ENCODE measurements at places on chromosomes 3 and 15.

- no peak for DNase-seq
Measured at GRCh38 chr3:168100777-168101492, 5.2 kb upstream of the GOLIM4 start.

DNA sequence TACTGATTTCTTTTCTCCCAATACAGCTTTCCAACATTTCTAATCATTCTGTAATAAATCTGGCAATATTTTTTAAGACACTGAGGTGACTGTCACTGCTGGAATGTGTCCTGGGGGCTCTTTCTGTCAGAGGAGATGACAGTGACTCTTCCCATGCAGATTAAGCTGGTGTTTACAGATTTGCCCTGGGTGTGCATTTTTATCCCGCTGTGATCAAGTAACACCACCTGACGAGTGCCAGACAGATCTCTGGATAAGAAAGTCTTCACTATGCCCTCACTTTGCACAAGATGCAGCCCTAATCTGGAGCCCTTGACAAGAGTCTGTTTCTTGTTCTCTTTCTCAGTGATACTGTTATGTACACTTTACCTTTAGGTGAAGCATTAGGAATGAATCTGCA lies 477.7 kb downstream of the ZIC1 start:
- no peak for DNase-seq

GRCh38 chr3:58333206-58334012 lies 717 bp downstream of the PXK start:
- DNase-seq, result peak; percentile 32

GRCh38 chr15:38072348-38073177 lies 138.1 kb downstream of the TMCO5A start:
- DNase-seq, result peak; percentile 82

DNA sequence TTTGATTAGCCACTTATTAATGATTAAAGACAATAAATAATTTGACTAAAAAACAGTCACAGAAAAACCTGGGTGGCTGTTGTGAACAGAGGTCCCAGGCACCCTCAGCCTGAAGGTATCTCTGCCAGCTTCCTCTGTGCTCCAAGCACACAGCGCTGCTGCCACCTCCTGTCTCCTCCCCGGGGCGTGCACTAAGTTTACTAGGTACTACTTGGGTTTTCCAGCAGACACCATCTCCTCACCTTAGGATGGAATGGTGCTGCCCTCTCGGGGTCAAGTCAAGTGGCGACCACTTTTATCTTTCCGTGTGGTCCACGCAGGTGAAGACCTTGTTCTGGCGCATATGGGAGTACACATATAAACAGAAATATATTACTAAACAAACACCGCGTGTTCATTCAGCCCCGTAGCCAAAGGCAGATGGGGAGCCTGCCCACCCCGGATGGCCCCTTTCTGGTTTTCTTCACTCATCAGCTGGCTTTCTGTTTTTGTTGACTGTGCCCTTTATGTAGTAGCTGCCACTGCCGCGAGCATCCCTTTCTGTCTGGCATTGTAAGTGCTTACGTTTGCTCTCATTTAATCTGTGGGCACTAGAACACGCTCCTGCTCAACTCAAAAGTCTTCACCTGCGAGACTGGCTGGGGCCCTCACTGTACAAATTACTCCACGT lies 128.0 kb downstream of the LRIG1 start:
- DNase-seq, result no peak

- DNase-seq, result no peak
Measured at GRCh38 chr3:143433787-143434378, 314.3 kb downstream of the CHST2 start.

- no peak for DNase-seq
Measured at GRCh38 chr3:167473863-167474262, at the start of gene SERPINI2. Gene SERPINI2, minus strand, starts transcription at chr3:167474042. Its CDS starts 2,208 bp downstream, at chr3:167471834.

DNA sequence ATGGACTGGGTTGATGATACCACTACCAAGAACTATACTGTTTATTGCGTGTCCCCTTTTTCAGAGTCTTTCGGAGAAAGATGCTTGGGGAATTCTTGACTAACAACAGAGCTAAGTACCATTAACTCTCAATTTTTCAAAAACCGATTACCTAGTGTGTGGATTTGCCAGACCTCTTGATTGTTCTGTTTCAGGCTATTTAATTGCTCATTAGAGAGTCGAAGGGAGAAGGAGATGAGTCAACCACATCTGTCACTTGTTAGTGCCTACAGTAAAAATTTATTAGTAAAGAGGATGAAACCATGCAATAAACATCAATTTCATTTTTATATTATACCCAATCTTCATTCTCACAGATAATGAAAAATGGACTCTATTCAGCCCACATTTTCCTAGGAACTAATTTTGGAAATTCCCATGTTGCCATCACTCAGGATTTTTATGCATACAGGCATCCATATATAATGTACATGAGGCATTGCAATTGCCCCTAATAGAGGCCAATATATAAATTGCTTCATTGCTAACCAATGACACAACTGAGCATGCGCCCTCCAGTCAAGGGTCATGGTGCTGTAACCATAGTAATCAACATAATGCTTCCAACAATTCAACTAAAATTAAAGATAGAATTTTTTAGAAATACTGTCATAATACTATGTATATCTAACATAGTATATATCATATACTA lies 541.7 kb downstream of the TBL1XR1 start:
- DNase-seq, result no peak

GRCh38 chr3:109254770-109255169 lies 61.5 kb downstream of the DPPA2 start:
- DNase-seq, result no peak

DNA sequence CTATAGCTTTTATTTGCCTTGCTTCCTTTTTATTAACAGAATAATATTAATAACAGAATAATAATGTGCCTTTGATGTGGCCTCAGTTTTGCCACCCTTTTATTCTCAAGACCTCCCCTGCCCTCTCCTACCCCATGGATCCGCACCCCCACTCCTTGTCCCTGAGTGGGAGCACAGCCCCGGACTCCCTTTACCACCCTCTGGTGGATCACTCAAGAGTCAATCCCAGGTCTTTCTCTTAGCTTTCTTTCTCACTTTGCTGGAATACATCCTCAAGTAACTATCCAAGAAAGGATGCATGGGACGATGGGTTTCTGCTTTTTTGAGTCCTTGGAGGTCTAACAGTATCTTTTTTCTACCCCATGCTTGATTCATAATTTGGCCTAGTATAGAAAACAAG lies 63.4 kb downstream of the KLF13 start:
- DNase-seq, result no peak

GRCh38 chr3:194285024-194285849 lies 65.9 kb downstream of the CPN2 start:
- peak; percentile 11 for DNase-seq

DNA sequence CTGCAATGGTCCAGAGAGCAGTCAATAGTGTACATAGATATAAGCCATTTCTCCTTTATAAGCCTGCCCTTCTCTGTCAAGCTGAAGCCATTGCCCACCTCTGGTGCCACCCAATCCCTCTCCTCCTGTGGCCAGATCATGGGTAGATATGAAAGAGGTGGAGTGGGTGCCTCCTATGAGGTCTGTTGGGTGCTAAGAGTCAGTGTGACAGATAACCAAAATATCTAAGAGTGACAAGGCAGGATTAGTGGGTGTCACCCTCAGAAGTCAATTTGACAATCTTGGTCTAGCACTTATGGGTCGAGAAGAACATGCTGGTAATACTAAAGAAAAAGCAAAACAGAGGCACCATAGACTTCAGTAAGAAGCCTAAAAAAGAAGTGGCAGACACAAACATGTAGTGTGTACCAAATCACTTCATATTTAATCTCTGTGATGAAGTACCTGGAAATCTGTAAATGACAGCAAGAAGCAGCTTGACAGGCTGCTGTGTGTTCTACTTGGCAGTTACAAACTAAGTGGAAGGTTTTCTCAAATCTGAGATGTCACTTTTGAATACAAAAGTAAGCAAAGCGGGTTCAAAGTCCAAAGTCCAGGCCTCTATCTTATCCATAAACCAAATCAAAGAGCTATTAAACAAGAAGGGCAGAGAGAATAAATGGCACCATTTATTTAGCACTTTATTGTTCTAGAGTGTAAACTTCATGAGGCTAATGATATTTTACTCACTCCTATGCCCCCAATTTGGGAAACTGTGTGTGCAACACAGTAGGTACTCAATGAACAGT lies 118.9 kb upstream of the EOMES start:
- DNase-seq, result no peak

- DNase-seq, result no peak
Measured at GRCh38 chr15:65783872-65784271, 8.2 kb downstream of the DENND4A start.

- DNase-seq, result no peak
Measured at GRCh38 chr3:37730825-37731224, 130.9 kb upstream of the CTDSPL start.

GRCh38 chr3:55097441-55097840 lies 169.6 kb upstream of the LRTM1 start:
- DNase-seq, result no peak

Data from tibial artery (tissue), 4 donors.